ENCODE measurements at places on chromosomes 1 and 21.

DNA sequence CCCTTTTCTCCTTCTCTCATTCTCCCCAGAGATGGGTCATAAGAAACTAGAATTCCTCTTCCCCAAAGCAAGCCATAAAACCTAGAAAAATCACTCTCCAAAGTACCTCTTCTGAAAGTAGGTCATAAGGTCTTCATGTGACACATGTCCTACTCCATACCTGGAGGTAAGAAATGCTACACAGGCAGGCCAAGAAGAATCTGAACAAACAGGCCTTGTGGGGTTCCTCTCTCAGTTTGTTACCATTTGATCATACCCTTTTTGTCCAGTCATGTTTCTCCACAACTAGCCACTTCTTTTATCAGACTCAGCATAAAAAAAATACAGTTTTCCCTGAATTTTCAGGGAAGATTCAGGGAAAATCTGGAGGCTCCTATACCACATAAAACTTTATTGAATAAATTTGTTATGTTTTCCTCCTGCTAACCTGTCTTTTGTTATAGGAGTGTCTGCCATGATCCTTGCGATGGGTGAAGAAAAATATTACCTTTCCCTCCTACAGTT lies 134.4 kb upstream of the LMO4 start:
- no peak for DNase-seq

DNA sequence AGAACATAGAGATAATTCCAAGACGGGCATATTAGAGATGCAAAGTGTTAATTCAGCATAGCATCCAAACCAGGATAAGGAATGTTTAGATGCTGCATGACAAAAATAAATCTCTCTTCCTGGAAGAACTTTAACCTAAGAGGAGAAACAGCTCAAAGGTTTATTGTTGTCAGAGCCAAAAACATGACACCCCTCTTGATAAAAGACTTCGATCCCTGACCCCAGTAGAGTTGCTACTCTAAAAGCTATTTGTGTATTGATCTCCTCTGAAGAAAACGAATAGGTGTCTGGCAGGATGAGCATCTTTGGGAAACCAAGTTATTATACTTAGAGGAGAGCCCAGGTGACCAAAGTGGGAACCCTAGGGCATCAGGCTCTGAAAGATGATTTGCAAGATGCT lies 158.1 kb downstream of the PIGK start:
- DNase-seq: no peak

- no peak for DNase-seq
Measured at GRCh38 chr1:39733161-39733560, 5.5 kb upstream of the PPIE start.

- DNase-seq: no peak
Measured at GRCh38 chr21:32278103-32278502, 746 bp downstream of the MIS18A start.

Measured in thoracic aorta (tissue), 2 donors.